ENCODE measurements at places on chromosomes 5 and 9. TPM values are rescaled to one million over a fixed set of nuclear protein-coding genes. Genes with fewer than 3 reads are reported as not detected.

The FAM169A gene
- 13.7 TPM for total RNA-seq

The LECT2 gene
- not detected for total RNA-seq

- DNase-seq: no peak
Observed at GRCh38 chr5:137316346-137316736, 182.8 kb downstream of the SPOCK1 start.

DNA sequence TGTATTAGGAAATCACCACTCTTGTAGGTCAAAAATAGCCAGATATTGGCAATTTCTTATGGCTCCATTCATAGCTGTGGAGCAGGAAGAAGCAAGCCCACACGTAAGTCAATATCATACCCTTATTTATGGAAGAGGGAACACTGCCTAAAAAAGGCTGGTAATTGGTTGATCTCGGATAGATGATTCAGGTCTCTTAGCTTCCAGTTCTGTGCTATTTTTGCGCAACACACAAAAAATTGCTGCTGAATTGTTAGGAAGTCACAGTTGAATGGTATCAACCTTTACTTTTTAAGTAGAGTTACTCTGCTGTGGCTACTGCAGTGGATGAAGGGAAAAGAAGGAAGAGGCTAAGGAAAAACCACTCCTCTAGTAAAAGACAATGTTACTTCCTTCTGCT is 168.8 kb downstream of the ARHGAP26 start:
- no peak for DNase-seq

- no peak for DNase-seq
Observed at GRCh38 chr5:122864400-122864799, 19.0 kb downstream of the SNX24 start.

GRCh38 chr5:149938279-149938678 is 6.3 kb downstream of the PDE6A start:
- DNase-seq: no peak

- DNase-seq: no peak
Observed at GRCh38 chr5:135977375-135977928, 22.7 kb upstream of the LECT2 start.

DNA sequence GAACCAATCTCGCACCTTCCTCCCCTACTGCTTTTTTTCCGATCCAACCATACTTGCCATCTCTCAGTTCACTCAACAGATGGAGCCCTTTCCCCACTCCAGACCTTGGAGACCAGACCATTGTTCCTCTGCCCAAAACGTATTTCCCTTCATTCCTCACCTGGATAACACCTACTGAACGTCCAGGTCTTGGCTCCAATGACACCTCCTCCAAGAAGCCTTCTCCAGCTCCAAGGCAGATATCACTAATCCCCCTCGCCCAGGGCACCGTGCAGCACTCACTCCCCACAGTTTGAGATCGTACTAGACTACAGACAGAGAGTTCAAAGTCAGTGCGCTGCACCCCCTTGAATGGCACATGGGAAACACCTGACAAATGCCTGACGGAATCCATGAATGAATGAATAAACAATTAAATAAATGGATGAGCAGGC is 47.1 kb upstream of the AKNA start:
- peak; percentile 43 for DNase-seq

DNA sequence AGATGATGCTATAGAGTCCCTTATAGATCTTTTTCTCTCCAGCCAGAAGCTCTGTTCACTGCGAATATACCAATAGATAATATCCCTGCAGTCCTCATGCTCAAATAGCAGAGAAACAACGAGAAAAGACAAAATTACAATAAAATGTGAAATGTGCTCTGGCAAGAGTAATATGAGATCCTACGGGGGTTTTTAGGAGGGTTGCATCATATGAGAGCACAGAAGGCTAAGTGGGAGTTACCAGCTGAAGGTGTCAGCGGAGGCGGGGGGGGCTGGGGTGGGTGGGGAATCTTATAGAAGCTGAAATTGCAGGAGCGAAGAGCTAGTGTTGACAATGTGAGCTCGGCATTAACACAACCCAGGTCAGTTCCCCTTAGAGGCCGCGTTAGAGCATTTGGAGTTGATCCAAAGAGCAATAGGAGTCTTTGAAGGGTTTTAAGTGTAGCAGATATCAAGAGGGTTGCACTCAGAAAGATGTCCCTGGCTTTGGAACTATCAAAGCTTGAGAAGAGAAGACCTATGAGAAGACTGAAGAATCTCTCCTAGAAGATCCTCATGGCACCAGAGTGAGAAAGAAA is 109.7 kb downstream of the BASP1 start:
- DNase-seq: no peak
